Stimulated activated CD4-positive, alpha-beta T cell treated with anti-CD3 and anti-CD28 coated beads, Interleukin-15, amount 100 ng/mL, for 24 hours (primary cell): ENCODE measurements at places on chromosomes 4 and X.

GRCh38 chr4:108833046-108833445 is 70.2 kb upstream of the ETNPPL start:
- DNase-seq: no peak

DNA sequence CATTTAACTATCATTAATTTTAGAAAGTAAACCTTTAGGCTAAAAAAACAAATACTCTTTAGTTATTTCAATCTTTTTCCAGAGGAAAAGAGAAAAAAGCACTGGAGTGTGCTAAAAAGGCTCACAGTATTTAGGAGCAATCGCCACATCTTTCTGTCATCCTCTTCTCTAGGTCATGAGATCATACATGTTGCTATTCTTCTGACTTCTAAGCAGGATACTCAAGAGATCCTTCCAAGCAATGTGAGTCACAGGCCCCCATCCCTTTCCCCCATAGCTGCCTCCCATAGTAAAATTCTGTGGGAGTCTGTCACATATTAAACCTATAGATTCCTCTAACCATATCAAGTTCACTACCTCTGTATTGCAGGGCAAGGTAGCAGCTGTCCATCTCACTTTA is 7.7 kb downstream of the EDNRA start:
- no peak for DNase-seq

- DNase-seq: no peak
Observed at GRCh38 chr4:162683659-162684370, 482.9 kb downstream of the NAF1 start.

- no peak for DNase-seq
Observed at GRCh38 chr4:3310301-3311094, 17.7 kb downstream of the RGS12 start.

DNA sequence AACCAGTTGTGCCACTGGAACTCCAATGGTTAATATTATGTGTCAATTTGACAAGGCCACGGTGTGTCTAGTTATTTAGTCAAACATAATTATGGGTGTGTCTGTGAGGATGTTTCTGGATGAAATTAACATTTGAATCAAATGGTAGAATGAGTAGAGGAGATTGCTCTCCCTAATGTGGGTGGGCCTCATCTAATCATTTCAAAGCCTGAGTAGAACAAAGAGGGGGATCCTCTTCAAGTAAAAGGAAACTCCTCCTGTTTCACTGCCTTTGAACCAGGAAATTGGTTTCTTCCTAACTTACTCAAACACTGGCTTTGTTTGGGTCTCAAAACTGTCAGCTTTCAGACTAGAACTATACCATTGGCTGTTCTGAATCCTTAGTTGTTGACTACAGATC is 1692.1 kb downstream of the PCDH19 start:
- DNase-seq: no peak

DNA sequence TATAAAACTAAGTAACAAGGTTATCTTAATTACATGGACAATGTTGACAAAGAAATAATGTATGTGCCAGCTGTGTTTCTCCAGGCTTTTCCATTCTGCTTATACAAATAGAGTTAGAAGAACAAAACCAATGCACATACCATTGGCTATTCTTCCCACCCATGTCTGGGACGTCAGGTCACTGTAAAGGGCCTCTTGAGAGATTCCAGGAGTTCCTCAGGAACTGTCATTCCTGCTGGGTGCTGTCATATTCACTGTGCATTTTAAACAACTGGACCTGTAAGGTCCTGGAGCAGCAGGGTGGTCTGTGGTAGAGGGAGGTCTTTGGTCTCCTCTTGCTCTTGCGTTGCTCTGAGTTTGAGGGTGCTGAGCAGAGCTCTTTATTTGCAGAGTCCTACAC is 74.6 kb upstream of the AP1S2 start:
- no peak for DNase-seq

- DNase-seq: peak; percentile 76
Observed at GRCh38 chrX:135707880-135708279, 5.6 kb upstream of the CT45A1 start.

DNA sequence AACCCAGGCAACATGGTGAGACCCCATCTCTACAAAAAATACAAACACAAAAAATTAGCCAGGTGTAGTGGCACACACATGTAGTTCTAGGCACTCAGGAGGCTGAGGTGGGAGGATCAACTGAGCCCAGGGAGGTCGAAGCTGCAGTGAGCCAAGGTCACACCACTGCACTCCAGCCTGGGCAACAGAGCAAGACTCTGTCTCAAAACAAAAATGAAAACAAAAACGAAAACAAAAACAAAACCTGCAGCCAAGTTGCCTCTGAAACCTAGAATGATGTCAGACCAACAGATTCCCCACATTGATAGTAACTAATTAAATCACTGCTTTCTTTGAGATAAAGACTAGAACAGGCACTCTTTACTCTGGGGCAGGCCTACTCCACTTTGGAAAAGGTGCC is 104.5 kb downstream of the AMELX start:
- no peak for DNase-seq

DNA sequence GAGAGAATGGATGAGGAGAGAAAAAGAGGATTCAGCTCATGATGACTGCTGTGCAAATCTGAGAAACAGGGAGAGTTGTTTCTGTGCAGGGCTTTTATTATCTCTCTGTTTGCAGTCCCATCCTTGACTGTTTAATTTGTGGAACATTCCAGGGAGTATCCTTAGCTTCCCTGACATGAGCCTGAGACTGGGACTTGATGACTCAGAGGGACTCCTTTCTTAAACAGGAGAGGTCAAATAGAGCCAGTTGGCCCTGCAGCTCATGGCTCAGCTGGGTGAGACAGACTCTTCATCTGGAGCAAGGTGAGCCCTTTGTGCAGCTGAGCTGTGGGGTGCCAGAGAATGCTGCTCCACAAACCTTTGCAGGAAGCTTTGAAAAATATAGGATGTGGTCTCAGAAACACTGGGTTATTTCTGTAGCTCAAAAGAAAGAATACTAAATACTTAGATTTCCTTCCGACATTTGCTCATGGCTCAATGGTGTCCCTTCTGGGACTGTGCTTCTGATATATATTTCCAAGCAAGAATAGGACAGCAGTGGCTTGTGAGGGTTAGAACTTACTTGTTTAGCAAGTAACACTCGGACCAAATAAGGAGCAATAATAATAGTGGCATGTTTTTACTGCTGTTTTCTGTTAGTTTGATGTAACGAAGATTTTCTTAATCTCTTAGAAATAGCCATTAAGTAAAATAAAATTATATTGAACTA is 14.5 kb downstream of the ARHGAP24 start:
- no peak for DNase-seq

DNA sequence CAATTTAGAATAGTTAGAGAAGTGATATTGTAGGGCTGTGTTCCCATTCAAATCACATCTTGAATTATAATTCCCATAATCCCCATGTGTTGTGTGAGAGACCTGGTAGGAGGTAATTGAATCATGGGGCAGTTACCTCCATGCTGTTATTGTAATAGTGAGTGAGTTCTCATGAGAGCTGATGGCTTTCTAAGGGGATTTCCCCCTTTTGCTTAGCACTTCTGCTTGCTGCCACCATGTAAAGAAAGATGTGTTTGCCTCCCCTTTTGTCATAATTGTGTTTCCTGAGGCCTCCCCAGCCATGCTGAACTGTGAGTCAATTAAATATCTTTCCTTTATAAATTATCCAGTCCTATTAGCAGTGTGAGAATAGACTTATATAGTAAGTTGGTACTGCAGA is 53.2 kb downstream of the LPAR4 start:
- DNase-seq: no peak

DNA sequence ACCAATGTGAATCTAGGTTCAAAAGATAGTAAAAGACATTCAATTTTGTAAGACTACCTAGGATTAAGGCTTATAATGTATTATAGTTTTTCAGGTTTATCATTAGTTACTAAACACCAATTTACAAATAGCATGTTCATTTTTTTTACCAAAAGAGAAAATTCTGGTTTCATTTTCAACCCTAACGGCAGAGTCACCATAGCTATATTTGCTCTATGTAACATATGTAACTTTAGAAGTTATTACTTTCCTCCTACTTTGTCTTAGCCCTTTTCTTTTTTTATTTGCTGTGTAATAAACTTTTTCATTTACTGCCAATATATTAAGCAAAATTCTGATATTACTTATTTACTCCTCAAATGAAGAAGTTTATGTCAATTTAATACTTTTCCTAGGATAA is 639.6 kb downstream of the ARAP2 start:
- no peak for DNase-seq

GRCh38 chr4:99248714-99249113 is 29.7 kb upstream of the ADH6 start:
- DNase-seq: no peak

DNA sequence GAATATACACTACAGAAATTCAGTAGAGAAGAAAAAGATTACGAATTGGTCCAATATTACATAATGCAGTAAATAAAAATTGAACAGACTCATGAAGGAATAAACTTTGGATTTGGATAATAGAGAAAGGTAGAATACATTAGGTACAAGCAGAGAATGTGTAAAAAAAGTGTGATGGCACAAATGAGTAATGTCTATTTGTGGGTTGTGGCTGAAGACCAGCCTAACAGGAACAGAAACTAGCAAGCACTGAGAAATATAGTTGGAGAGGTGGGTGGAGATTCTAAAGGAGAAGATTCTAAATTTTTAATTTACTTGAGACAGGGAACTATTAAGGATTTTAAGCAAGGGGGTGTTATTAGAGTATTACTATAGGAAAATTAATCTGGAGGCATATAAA is 15.2 kb upstream of the CLOCK start:
- no peak for DNase-seq

DNA sequence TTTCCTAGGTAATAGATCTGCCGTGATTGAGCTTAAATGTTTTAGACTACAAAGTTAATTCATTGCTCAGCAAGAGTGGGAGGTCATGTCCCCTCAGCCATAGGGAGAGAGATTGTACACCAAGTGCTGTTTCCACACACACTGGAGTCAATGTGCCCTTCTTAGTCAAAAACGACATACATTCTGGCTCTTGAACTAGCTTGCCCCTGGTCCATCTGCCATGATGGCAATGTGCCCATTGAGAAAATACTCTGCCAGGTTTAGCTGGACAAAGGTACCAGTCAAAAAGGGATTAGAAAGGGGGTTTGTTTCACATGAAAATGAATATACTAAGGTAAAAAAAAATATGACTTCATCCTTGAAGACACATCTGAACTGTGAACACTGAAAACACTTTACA is 377.1 kb upstream of the ADGRL3 start:
- DNase-seq: no peak

DNA sequence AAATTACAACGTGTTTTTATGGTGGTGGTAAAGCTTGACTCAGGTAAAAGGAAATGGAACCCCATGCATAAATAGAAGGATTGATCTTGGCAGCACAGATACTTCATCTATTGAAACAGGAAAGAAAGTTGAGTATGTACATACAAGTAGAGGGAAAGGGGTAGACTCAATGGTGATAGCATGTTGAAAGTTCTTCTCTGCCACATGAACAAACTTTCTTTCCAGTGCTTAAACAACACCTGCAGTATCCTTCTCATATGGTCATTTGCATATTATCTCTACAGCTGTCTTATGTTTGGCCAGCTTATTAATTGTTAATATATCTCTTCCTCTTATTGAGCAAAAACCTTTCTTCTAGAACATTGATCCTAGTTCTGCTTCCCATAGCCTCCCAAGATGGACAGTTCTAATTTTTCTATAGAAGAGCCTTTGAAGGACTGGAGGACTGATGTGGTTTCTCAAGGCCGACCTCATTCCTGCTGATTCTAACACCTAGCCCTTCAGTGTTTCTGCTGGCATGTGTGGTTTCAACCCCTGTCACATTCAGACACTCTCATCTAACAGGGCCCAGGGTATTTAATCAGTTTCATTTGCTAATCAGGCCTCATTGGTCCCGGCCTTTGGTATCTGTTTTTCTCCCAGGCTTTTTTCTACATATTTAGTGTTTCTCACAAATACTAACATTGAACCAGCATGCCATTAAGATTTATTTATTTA is 108.1 kb upstream of the SPRY1 start:
- no peak for DNase-seq

- no peak for DNase-seq
Observed at GRCh38 chrX:123771449-123772064, 38.7 kb upstream of the THOC2 start.

DNA sequence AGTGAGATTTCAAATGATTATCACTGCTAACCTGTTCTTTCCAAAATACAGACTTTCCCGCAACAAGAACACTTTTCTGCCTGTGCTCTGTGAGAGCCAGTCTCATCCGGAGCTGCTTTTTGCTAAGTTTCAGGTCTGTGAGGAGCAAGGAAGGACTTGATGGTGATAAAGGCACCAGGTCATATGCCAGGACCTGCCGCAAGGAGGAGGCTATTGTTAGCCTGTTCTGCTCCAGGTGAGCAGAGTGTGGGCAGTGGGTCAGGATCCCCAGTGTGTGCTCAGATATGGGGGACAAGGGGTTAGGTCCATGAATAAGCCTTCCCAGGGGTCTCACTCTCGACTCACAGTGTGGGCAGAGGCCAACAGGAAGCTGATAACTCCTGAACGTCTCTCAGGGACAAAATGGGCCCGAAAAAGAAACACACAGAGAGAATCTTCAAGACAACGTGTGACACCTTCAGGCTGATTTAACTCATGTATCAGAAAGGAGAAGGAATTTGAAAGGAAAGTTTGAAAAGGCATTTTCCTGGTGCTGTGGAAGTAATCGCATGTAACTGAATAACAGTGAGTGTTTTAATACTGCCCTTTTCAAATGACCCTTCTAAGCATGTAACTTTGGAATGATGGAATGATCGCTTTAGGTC is 57.7 kb upstream of the PDLIM3 start:
- no peak for DNase-seq

DNA sequence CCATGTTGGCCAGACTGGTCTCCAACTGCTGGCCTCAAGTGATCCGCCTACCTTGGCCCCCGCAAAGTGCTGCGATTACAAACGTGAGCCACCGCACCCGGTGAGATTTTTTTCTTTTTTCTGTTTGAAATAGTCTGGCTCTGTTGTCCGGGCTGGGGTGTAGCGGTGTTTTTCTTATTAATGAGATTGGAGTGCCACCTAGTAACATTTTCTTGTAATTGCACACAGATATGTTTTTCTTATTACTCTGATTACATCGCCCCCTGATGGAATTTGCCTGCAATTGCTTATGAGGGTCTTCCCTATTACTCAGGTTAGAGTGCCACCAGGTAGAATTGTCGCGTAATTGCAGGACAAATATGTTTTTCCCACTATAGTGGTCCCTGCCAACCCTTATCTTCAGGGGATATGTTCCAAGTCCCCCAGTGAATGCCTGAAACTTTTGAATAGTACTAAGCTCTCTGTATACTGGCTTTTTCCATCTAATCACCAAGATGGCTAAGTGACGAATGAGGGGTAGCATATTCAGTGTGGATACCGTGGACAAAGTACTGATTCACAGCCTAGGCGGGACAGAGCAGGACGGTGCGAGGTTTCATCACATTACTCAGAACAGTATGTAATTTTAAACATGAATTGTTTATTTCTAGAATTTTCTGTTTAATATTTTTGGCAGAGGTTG is 8.6 kb upstream of the PDHA1 start:
- DNase-seq: peak; percentile 34

- no peak for DNase-seq
Observed at GRCh38 chr4:102076622-102077021, 268.7 kb downstream of the SLC39A8 start.

DNA sequence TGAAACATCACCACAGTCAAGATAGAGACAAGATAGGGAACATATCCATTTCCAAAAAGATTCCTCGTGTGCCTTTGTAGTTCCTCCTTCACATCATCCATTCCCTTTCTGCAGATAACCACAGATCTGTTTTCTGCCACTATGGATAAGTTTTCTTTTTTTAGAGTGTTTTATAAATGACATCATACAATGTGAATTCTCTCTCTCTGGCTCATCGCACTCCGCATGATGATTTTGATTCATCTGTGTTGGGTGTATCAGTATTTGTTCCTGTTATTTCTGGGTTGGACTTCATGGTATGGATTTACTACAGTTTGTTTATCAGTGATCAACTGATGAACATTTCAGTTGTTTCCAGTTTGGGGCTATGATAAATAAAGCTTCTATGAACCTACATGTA is 23.2 kb upstream of the ANXA3 start:
- no peak for DNase-seq
